Activated T-helper 1 cell treated with anti-CD3 and anti-CD28 coated beads, Interleukin-2, amount 50 U/mL, for 16 hours (primary cell): ENCODE measurements at places on chromosomes 7 and 10.

DNA sequence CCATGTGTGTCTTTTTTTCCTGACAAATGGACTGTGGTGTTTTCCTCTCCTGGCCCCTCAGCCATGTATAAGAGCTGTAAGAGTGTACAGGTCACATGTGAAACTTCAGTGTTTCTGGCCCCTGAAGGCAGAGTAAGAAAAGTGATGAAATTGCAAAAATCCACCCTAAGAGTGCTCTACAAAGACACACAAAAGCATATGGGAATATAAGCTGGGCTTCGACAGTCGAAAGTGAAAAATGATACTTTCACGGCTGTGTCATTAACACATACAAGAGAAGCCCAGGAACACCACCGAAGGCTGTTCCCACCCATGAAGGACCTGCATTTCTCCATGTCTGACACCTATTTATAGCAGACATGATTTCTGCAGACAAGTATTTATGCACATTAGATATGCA lies 192.2 kb downstream of the PARD3 start:
- DNase-seq = no peak

DNA sequence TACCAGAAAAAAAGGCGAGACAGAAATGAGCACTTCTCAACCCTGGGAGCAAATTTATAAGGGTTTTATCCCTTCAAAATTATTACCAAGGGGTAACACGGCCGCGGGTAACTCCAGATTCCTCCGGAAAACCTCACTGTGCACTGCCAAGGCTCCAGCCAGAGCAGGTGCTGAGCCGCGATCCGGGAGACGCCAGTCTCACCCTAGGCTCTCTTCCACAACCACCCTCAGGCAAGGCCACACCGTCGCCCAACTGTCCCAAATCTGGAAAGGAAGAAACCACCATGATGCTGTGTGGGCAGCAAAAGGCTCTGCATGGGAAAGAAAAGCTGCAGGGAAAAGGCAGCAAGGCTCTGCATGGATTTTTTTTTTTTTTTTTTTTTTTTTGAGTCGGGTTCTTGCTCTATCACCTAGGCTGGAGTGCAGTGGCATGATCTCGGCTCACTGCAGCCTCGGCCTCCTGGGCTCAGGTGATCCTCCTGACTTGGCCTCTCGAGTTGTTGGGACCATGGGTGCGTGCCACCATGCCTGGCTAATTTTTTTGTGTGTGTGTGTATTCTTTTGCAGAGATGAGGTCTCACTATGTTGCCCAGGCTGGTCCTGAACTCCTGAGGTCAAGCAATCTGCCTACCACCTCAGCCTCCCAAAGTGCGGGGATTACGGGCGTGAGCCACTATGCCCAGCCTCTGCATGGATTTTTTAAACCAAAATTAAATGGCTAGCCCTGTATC lies 39.0 kb downstream of the MAD1L1 start:
- DNase-seq = no peak

DNA sequence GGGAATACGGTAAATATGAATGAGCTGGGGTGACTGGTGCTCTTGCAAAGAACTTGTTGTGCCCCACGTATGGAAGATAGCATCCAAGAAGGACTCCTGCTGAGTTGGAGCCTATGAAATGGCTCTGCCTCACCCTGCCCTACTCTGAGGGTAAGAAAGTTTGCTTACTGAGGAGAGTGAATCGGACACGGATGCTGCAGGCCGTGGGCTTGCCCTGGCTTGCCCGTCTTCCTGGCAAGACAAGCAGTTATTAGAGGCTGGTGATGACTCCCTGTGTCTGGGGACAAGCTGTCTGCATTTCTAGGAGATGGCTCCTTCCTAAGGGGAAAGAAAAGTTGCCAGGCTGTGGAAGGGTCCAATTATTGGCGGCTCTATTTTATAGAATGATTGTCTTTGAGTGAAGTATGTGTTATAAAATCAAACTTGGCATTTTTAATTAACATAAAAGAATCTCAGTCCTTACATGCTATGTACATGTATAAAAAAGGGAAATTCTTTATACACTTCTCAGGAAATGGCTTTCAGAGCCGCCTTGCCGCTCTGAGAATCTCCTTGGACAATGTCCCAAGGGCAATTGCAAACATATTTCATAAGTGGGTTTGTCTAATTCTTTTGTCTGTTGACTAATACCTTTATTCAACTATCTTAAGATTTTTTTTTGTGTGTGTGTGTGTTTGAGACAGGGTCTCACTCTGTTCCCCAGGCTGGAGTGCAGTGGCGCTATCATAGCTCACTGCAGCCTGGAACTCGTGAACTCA lies 64.6 kb downstream of the CYP26A1 start:
- no peak for DNase-seq

DNA sequence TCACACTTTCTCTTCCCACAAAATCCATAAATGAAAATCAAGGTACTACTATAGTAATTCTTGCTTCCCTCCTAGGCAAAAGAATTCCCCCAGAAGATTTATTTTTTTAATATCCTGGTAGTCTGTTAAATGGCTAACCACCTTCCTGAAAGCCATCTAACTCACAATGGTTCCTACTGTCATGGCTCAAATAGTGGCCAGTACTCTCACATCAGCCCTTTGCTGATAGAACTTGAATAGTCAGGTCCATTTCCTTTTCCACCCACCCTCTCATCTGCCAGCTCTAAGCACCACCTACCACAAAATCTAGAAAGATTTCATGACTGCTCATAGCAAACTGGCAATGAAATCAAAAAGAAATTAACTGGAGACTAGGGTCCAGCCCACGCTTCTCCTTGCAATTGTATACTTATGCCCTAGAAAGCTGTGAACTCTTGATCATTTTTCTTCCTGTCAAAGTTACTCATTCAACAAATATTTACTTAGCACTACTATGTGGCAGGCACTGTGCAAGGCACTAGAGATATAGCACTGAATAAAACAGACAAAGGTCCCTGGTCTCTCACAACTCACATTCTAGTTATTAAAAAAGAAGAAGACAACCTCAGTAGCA lies 60.4 kb downstream of the ARMH3 start:
- no peak for DNase-seq

- DNase-seq = no peak
Measured at GRCh38 chr10:14598809-14599764, 175.6 kb downstream of the FAM107B start.

- DNase-seq = no peak
Measured at GRCh38 chr10:112148331-112148730, 35.2 kb downstream of the GPAM start.

- DNase-seq = no peak
Measured at GRCh38 chr10:55091691-55092328, 290.8 kb upstream of the PCDH15 start.

- DNase-seq = no peak
Measured at GRCh38 chr7:33632840-33633525, 272.4 kb upstream of the BMPER start.

- no peak for DNase-seq
Measured at GRCh38 chr10:132011445-132011844, 29.7 kb upstream of the BNIP3 start.

GRCh38 chr10:131701131-131701947 lies 199.5 kb upstream of the PPP2R2D start:
- no peak for DNase-seq

GRCh38 chr10:9625304-9625703 lies 1392.4 kb upstream of the CELF2 start:
- DNase-seq = no peak

DNA sequence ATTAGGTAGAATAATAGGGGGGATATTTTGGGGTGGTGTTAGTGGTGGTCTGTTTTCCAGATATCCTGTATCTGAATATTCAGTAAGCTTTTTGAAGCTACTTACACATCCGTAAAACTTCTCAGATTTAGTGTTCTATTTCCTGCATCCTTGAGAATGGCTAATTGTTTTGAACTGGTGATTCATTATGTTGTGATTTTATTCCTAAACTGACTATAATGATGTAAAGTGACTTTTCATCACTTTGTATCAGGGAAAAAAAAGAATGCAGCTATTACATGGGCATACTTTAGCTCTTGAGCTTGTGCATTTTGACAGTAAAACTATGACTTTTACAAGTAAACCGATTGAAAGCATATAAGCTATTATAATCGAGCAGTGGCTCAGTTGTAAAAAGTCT lies 18.2 kb downstream of the WAC start:
- DNase-seq = no peak

DNA sequence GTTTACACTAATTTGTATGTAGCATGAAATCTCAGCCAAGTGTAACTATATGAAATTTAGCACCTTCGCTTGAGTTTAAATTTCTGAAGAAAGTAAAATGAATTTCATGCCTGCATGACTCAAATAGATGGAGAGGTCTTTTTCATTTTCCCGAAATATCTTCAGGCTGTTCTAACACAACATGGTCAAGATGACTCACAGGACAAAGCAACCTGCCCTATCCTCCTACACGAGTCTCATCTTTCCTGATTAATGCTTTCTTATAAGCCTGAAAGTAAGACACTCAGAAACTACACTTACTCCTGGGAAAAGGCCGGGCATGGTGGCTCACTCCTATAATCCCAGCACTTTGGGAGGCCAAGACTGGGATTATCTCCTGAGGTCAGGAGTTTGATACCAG lies 41.2 kb downstream of the CH25H start:
- no peak for DNase-seq

GRCh38 chr7:106568680-106569499 lies 92.1 kb downstream of the CCDC71L start:
- DNase-seq = no peak

DNA sequence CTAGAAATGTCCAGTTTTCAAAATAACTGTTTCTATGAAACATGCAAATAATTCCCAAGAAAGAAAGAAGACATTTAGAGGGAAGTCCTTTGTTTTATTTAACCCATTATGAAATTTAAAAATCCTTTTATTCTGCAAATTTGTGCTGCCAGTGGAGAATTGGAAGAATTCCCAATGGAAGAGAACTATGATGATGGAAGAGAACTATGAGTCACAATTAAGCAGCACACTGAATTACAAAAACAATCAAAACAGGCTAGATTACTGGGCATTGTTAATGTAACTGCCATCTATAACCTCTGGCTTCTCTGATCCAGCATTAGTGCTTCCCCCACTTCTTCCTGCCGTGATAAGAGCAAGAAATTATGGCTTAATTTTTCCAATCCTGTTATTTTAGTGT lies 126.2 kb upstream of the FEZF1 start:
- DNase-seq = no peak

- no peak for DNase-seq
Measured at GRCh38 chr10:103709341-103709920, 145.9 kb downstream of the SH3PXD2A start.

- DNase-seq = no peak
Measured at GRCh38 chr10:32149252-32149955, 93.2 kb upstream of the KIF5B start.

DNA sequence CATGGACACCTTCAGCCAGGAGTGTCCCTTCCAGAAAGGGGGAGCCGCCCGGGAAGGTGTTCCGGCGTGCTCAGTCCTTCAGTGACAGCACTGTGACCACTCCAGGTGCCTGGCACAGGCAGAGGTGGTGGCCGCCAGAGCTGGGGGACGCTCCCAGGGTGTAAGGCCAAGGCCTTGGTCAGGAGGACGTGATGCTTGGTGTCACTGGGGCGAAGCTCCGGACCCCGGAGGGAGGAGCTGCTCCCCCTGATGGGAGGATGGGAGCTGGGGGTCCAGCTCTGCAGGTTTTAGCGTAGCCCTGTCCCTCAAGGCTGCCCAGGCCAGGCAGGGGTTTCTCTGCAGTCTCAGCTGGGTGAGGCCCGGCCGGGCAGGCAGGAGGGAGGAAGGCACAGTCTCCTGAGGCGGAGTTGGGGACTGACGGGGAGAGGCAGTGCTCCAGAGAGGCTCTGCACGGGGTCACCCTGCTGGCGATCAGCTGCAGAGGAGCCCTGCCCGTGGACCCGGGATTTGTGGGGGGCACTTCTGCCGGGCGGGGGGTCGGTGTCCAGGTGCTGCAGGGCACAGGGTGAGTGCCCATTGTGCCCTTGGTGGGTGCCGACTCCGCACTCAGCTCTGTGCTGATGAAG lies 56.5 kb upstream of the DNAJB6 start:
- DNase-seq = no peak

DNA sequence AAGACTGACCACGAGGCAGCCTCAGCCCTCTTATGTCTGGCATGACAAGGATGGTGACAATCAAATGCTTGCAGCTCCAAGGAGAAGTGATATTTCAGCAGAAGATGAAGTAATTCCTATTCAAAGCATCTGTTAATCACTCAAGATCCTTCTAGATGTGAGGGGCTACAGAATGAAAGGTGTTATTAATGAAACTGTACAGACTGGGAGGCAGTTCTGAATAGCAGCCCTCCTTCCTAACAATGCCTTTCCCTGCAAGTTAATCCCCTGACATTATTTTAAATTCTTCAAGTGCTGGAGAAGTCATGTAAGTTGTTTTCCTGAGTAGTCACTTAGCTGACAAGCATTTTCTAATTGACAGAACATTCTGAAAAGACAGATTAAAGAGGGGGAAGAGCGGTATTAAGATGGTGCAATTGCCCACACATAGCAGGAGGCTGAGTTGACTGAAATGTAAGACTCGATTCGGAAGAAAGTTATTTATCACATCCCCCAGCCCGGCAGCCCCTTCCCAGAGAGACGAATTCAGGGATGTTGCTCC lies 300.8 kb downstream of the GRID1 start:
- no peak for DNase-seq

DNA sequence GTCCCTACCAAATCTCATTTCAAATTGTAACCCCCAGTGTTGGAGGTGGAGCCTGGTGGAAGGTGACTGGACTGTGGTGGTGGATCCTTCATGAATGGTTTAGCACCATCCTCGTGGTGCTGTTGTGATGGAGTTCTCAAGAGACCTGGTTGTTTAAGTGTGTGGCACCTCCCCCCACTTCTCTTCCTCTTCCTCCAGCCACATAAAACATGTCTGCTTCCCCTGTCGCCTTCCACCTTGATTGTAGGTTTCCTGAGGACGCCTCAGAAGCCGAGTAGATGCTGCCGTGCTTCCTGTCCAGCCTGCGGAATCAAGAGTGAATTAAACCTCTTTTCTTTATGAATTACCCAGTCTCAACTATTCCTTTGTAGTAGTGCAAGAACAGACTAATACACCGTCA lies 21.0 kb downstream of the GRB10 start:
- no peak for DNase-seq

DNA sequence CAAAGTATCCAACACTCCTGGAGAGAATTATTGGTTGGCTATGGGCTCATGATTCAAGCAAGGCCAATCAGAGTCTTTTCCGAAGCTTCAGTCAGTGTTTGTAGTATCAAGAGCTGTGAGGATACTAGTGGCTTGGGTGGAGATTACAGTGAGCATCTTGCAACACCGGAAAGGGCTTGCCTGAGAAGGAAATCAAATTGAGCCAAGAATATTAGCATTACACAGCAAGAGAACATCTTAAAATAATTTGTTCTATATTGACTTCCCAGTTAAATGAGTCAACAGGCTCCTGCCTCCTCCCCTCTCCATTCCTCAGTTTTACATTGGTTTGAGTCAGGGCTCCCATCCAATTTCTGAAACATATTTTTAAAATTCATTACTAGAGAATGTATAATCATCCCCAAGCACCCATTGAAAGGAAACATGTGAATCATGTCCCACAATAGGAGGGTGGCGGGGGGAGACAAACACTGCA lies 127.4 kb downstream of the ELAPOR2 start:
- DNase-seq = no peak

DNA sequence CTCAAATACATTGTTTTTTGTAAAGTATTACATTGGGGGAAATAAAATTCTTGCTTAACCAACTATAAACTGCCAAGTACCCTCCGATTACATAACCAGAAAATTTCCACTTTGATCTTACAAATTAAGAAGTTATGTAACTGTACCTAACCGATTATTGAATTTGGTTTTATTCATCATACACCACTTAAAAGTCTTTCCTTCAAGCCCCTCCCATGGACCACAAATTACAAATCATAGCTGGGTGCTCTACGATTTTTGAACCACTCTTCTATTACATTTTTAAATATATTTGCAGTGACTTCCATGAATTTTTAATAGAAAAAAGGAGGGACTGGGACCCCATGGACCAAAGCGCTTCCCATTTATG lies 630 bp downstream of the ZNF680 start:
- no peak for DNase-seq

GRCh38 chr7:144834641-144835144 lies 1.2 kb downstream of the TPK1 start:
- DNase-seq = no peak
